ENCODE measurements at places on chromosomes 5 and 9.

DNA sequence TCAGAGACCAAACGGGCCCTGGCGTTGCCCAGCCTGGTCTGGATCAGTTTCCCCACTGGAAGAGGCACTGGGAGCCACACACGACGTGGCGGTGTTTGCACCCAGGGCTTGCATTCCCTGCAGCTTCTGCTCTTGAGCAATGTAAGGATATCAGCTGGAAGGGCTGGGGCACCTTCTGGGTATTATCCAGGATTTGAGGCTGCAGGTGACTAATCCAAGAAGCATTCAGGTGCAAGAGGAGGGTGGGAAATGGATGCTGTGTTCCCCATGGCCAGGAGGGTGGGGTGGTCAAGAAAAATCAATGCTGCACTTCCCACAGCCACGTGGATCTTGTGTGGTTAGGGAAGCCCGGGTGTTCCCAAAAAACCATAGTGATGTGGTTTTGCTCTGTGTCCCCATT is 430.9 kb downstream of the IRX2 start:
- no peak for DNase-seq

GRCh38 chr5:97135868-97136267 is 6.5 kb downstream of the LIX1 start:
- DNase-seq = no peak

DNA sequence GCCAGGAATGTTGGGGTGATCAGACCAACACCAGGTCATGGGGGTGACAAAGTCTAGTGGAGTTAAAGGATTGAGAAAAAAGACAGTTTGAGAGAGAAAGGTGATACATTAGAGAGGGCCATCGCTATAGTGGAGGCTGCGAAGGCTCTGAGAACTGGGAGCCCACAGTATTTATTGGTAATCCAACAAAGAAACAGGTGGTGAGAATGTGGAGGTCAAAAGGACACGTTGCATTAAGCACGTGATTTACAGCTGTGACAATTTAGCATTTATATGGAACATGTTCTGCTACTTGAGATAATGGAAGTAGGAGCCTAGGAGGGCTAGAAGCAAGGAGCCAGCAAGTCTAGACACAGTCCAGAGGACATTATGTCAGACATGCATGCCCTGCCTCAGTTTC is 2086.5 kb upstream of the C9orf72 start:
- DNase-seq = no peak

DNA sequence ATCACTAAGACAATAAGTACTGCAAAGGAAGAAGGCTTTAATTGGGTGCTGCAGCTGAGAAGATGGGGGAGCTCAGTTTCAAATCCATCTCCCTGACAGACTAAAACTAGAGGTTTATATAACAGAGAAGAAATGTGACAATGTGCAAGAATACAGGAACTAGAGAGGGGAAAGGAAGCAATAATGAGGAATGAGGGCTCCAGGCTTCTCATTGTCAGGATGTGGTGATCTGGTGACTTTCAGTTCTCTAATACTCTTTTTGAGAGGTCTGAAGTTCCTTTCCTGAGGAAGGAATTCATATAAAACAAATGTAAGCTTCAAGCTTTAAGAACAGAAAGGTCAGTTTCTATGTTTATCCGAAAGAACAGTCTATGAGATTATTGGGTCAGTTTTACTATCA is 42.5 kb upstream of the SPATA31E1 start:
- no peak for DNase-seq

DNA sequence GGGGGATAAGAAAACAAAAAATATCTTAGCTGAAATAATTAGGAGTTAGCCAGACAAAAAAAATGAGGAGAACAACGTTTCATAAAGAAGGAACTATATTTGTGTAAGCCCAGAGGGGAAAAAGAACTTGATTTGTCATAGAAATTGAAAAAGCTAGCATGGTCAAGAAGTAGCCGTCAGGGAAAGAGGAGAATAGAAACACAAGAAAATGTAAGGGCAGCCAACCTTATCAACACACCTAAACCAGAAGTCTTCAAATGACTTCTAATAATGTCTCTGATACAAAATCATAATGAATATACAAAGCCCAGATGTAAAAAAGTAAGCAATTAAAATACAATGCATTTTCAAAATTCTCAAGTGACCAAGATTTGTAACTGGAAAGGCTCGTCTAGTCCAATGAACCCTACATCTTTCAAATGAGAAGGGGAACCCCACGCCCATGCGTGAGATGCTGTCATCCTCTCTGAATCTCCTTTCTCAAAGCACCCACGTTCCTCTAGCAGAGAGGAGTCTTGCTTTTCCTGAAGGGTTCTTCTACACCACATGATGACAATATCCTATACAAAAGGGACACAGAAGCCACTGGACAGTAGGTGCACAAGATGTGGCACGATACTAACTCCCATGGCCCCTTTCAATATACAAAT is 103.7 kb downstream of the ARL15 start:
- DNase-seq = no peak

- DNase-seq = no peak
Measured at GRCh38 chr9:34982361-34982760, 7.2 kb upstream of the DNAJB5 start.

DNA sequence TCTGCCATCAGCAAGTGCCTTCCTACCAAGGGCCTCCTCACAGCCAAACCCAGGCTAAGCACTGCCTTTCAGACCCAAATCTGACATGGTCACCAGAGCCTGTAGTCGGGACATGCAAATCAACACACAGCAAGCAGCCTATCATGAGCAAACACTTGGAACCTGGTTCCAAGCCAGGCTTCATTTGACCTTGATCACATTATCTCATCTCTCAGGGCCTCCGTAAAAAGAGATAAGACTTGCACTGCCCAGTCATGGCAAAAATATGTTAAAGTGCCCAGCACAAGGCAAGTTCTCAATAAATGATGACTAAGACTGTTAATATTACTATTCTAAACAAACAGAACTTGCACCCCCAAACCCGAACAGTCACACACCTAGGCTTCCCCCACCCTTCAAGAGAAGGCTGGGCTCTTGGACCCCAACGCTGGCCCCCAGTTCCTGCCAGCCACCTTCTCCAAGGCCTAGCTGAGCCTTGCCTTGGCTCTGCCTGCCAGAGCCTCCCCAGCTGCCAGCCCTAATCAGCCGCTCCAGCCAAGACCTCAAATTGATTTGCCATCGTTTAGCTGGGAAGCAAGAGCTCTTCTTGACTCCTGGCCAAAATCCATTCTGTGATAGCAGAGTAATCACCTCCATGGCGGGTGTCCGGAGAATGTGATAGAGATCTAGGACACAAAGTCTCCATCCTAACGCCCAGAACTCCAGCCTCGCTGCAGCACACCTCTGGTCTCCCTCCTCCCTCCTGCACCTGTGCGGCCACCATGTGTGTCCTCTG is 18.7 kb downstream of the CPLX2 start:
- no peak for DNase-seq

GRCh38 chr5:174755106-174755505 is 30.7 kb downstream of the MSX2 start:
- DNase-seq = no peak

GRCh38 chr5:101590384-101590783 is 687.3 kb upstream of the ST8SIA4 start:
- no peak for DNase-seq

- no peak for DNase-seq
Measured at GRCh38 chr5:153979028-153979783, 59.5 kb downstream of the FAM114A2 start.

GRCh38 chr5:25552871-25553481 is 908.2 kb upstream of the CDH10 start:
- DNase-seq = no peak

- DNase-seq = no peak
Measured at GRCh38 chr5:59266410-59266809, 627.1 kb downstream of the PDE4D start.

GRCh38 chr9:132182314-132183091 is 20.6 kb downstream of the NTNG2 start:
- no peak for DNase-seq
